ENCODE measurements at places on chromosomes 6 and 20.

DNA sequence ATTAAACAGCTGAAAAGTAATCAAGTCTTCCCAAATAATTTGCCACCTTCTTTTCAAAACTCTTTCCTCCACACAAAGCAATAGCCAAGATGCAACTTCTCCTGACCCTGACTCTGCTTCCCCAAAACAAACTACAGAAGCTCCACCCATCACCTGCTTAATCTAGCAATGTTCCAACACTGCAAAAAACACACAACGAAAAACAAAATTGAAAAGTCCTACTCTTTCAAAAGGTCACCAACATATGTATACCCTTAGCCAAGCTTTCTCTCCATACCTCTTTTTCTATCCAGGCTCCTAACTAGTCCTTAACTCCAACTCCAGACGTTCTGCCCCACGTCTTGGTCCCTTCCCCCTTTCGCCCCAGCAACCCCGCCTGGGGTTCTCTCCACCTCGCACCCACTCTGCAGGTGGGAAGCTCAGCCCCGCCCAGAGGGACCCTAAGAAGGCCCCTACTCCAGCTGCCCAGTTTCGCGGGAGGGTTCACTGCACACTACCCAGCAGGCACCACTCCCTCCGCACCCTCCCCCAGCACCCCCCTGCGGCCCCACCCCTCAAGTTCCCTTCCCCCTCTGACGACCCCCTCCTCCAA, 717 bp downstream of the CSNK2A1 start:
- DNase-seq: peak; percentile 36

GRCh38 chr20:8473459-8473858, 341.4 kb downstream of the PLCB1 start:
- no peak for DNase-seq

- DNase-seq: peak; percentile 58
Measured at GRCh38 chr6:15244620-15245360, 1.1 kb upstream of the JARID2 start.

DNA sequence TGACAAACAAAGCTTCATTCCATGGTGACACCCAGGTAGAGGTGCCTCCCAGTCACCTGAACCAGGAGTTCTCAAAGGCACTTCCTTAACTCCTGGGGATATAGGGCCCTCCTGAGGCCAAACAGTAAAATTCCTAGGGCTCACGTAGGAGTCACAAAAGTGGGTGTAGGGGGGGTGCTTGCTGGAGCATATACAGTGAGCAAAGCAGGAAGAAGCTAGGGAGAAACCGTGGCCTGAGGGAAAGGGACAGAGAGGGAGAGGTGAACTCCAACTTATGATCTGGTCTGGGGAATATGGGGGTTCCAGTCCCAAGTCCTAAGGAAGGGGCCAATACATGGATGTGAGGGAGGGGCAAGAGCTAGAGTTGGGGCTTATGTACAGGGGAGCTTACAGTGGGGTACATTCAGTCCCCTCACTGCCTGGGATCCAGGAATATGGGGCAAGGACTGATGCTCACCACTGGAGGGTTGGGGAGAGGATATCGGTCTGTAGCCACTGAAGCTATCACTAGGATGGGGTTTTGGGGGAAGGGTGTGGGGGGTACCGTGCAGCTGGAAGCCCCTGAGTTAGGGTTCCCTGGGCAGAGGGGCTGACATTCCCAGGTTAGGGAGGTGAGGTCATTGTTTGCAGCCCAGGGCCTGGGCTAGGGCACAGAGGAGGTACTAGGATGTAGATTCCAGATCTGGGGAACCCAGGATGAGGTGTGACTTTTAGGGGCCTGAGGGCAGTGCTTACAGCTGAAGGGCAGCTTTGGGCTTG, 950 bp downstream of the PEDS1 start:
- DNase-seq: no peak

DNA sequence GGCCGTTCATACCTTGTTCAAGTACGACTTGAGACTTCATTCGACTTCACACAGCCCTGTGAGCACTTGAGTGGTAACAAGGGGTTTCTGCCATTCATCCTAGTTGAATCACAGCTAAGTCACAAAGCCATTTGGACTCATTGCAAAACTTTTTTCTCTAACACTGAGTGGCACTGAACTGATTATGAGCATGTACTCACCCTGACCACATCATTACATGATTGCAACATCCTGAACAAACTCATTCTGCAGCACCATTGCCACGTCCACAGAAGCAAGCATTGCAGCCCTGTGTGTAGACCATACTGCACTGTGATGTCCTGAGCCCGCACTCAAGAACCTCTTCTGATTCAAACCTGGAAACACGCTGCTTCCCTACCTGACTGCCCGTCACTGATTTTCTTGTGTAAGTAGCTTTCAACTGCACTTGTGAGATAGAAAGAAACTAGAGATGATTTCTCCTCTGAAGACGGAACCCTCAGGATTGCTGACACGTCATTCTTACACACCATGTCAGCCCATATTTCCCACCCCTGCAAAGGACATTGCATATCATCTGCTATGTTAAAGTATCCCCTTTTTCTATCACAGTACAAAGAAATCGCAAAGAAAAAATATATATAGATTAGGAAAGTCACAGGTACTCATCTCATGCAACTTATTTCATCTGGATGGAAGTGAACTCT, 81.6 kb downstream of the C6orf118 start:
- no peak for DNase-seq

DNA sequence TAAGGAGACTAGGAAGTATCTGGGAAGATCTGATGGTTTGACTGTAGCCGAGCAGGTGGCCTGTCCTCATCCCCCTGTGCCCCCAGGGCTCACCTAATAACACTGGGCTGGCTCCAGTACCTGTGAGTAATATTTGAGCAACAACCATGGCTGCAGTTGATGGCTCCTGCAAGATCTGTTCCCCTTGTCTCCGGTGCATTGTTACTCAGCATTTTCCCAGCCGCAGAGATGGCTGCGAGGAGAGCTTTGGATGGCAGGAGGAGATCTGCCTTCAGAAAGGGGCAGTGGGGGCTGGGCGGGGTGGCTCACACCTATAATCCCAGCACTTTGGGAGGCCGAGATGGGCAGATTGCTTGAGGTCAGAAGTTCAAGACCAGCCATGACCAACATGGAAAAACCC, 39.3 kb downstream of the PTK7 start:
- DNase-seq: no peak

DNA sequence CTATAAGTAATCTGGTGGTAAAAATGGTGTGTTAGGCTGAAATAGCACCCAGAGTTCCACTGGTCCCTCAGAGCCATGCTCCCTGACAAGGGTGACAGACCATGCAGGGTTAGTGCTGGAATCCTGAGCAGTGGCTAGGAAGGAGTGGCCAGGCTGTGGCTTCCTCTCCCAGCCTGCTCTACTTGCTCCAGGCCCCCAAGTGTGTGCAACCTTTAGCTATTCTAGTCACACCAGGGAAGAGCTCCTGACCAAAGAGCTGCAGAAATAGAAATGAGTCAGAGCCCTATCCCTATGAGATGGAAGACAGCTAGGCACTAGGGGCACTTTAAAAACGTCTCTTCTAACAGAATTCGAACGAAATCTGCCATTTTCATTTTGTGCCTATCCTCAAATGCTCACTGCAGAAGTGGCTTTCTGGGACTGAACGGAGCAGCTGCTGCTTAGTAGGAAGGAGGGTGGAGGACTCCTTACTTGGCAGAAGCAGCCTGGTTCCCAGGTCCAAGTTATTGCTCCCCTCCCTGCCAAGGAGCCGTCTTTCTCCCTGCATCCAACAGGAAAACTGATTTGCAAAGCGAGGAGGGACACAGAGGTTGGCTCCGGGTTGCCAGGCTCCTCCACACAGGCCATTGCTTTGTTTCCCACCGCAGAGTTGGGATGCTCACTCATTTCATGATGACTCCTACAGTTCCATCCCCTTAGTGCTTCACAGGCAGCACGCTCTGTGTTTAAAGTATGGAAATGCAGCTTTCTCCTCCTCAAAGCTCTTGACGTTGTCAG, 754.5 kb downstream of the C6orf118 start:
- DNase-seq: no peak

DNA sequence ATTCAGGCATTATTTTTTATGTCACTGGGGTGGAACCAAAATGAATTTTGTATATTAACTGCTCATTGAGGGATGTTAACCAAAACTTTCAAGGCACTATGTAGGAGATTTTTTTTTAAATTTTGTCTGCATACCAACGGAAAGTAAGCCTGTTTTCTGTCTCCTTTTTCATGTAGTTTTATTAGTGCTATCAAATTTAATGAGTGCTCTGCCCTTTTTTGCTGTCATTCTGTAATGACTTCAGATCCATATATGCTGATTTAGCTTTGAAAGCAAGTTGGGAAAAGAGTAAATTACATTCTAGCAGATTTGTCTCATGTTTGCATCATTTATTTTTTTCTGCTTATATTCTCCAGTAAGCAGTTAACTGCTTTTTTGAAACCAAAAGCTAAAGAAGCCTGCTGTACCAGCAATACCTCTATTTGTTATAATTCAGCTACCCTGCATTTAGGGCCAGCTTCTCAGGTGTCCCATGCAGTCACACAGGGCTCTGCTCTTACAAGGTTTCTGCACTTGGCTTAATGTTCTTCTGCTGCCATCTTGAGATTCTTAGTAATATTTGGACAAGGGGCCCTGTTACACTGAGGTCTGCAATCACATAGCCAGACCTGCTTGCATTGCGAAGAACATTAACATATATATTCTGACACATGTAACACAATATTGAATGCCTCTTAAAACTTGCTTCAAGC, 429.0 kb downstream of the UTRN start:
- no peak for DNase-seq

- no peak for DNase-seq
Measured at GRCh38 chr6:7414811-7415210, 25.2 kb downstream of the RIOK1 start.

DNA sequence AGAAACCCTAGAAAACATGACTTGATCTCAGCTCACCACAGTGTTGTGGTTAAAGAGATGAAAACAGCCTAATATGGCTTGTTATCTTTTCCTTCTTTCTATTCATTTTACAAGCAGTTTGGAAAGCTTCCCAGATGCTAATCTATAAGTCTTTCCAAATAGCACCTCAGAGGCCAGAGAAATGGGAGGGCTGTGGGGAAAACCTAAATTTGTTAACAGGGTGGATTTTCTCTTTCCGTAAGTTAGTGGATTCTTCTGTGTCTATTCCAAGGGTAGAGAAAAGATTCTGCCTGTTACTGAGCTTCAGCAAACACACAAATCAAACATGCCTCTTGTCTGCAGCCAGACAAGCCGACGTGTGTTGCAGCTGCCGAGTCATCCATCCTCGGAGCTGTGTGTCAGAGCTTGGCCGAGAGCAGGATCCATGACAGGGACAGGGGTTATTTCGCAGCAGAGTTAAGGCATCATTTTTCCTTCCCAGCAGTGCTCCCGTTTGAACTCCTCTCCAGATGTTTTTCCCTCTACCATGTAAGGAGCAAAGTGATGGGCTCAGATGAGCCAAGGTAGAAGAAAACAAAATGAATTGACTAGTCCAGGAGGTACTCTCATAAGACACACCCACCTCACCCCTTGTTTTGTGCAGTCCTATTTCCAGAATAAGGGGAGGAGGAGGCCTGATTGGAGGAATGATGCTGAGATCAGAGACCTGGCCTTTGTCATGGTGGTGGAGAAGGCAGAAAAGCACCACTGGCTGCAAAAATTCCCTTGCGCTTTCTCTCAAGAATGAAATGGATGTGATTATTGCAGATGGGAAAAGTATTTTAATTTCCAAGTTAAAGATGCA, 560.0 kb downstream of the C6orf118 start:
- no peak for DNase-seq

DNA sequence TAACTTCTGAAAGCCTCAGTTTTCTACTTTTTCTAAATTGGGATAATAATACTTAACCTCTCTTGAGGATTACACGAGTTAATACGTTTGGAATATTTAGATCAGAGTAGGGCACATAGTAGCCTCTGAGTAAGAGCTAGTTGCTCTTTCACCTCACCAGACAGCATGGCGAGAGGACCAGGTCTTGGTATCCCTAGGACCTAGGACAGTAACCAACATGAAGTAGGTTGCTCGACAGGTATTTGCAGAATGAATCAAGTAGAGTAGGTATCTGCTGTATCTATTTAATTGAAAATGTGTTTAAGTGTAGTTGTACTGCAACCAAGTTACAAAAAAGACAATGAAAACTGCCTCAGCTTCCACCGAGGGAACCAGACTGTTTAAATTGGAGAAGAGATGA, 1.4 kb downstream of the CDC5L start:
- no peak for DNase-seq

- DNase-seq: no peak
Measured at GRCh38 chr6:34916348-34916967, 27.4 kb downstream of the ANKS1A start.
